Lung microvascular endothelial cell (primary cell): ENCODE measurements at places on chromosomes 13 and 19. TPM values are rescaled to one million over a fixed set of nuclear protein-coding genes. Genes with fewer than 3 reads are reported as not detected.
A peak's percentile ranks its signal among the peaks of the same experiment; 100 is the strongest.

Gene KLK10
- total RNA-seq, result under 0.01 TPM in 1 of 2 replicates, not detected in the other

DNA sequence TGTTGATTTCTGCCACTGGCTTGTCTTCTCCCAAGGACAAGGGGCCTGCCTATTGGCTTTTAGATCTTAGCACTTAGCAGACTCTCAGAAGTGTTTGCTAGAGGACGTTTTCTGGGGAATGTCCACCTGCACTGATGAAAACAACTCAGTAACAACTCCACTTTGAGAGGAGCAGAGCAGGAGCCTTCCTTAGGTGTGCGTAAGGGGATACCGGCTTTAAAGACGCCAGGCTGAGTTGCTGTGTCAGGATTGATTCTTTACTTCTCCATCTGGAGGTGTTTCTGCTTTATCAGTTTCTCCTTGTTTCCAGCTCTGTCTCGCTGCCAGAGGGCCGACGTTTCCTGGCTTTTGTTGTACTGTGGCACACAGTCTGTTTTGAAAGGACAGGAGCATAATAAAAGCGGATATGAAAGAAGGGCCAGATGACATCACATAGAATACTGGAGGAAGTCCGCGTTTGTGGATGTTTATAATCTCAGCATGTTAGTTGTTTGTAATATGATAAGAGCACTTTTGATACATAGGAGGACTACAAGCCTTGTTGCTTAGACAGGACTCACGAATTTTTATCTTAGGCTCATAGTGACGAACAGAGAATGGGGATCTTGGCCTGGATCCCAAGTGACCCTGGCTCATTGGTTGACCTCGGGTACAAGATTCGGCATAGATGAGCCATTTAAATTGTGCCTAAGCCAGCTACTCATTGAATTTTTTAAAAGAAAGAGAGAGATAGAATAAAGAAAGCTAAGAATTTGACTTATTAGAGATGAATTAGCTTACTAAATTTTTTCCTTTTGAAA lies 34.6 kb downstream of the COL4A2 start:
- peak; percentile 87 for DNase-seq

Gene OR7D2
- under 0.01 TPM in 1 of 2 replicates, not detected in the other for total RNA-seq

Gene C5AR2
- total RNA-seq, result under 0.01 TPM in 2 replicates

- DNase-seq, result peak; percentile 36
These were observed 86.2 kb downstream of the CAB39L start for GRCh38 chr13:49357694-49358093.

Gene PROSER1
- total RNA-seq, result 5.9 and 11.3 TPM in 2 replicates

DNA sequence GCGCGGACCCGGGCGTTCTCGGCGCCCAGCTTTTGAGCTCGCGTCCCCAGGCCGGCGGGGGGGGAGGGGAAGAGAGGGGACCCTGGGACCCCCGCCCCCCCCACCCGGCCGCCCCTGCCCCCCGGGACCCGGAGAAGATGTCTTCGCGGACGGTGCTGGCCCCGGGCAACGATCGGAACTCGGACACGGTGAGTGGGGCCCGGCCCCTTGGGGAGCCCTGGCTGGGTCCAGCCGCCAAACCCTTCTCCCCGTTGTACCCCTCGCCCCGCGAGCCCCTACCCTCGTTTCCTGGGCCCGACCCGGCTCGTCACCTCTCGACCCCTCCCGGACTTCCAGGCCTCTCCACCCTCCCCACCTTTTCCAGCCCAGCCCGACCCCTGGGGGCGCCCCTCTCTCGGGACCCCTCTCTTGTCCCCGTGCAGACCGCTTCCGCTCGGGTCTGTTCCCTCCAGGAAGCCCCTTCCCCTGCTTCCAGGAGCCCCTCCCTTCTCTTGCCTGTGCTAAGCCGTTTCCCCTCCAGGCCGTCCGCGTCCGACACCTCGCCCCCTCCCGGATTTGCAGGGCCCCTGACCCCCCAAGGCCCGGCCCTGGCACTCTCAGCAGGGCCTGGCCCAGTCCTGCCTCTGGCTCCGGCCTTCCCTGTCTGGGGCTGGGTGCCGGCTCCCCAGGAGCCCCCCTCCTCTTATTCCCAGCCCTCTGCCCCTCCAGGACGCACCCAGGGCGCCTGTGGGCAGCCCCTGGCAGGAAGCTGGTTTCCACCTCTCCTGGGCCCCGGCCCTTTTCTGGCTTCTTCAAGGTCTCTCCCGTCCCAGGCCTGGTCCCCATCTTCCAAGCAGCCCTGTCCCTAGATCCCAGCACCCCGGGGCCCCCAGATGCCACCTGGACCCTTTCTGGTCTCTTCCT lies 632 bp downstream of the MARK4 start:
- peak; percentile 44 for DNase-seq
